ENCODE measurements at places on chromosomes 3 and 15.
A peak's percentile ranks its signal among the peaks of the same experiment; 100 is the strongest.

DNA sequence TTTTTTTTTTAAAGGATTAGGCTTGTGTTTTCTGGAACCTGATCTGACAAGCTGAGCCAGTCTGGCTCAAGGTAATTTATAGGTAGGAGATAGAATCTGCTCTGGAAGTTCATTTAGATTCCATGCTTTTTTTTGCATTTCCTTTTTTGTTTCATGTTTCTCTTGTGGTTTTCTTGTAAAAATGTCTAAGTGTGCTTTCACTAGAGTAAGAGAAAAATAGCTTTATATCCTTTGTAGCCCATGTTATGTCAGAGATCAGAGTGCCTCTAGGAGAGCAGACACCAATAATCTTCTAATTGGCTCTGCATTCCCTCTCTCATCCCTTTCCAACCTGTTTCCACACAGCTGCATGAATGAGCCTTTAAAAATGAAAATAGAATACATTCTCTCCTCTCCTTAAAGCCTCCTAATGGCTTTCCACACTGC lies 389.8 kb upstream of the KCNMB2 start:
- peak; percentile 28 for DNase-seq

- DNase-seq, result no peak
Measured at GRCh38 chr3:101119535-101119934, 126.3 kb upstream of the ABI3BP start.

- no peak for DNase-seq
Measured at GRCh38 chr15:97989299-97989698, 28.8 kb downstream of the ARRDC4 start.

GRCh38 chr15:49060710-49061495 lies 14.7 kb upstream of the SECISBP2L start:
- no peak for DNase-seq

DNA sequence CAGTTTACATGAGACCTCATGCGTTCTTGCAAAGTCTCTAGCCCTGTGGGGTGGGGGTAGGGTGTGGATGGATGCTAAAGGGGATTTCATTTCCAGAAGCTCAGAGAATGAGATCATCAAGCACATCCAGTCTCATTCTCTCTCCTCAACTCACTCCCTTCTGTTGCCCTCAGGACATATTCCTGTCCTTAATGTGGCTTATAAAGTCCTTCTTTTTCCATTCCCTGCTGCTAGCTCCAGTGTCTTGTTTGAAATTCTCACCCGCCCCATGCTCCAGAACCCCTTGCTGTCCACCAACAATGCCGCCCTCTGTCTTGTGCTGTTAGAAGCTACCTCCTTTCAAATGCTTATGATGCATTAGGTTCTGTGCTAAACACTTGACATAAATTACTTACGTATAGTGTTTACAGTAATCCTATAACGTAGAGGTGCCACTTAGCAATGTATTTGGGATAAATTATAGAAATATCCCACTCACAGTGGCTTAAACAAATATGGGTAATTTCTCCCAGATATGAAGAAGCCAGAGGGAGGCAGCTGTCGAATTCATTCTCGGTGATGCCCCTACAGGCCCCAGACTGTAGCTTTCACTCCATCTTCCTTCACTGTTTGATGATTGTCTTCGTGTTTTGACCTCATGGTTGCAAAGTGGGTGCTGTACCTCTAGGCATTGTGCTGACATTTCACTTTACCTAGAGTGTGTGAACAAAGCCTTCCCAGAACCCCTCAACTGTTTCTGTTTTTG lies 273.1 kb upstream of the TBL1XR1 start:
- DNase-seq, result no peak

GRCh38 chr3:178513546-178514380 lies 22.5 kb upstream of the KCNMB2 start:
- no peak for DNase-seq

DNA sequence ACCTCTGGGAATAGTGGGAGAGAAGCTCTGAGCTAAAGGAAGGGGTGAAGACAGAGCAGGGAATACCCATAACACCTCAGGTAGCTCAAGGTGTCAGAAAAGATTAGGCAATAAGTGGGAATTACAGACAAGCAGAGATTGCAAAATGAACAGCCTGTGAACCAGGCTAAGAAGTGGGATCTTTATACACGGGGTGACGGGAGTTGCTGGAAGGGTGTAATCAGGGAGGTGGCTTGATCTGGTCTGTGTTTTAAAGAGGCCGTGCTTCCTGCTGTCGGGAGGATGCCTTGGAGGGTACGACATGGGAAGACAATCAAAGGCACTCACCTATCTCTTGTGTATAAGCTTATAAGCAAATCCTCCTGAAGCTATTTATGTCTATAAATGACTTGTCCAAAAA lies 216.3 kb downstream of the CLSTN2 start:
- no peak for DNase-seq

GRCh38 chr3:18177271-18177670 lies 247.9 kb downstream of the SATB1 start:
- DNase-seq, result no peak

GRCh38 chr3:157097198-157097597 lies 62.7 kb downstream of the CCNL1 start:
- DNase-seq, result no peak

- DNase-seq, result no peak
Measured at GRCh38 chr3:57164217-57164656, 916 bp downstream of the IL17RD start.

DNA sequence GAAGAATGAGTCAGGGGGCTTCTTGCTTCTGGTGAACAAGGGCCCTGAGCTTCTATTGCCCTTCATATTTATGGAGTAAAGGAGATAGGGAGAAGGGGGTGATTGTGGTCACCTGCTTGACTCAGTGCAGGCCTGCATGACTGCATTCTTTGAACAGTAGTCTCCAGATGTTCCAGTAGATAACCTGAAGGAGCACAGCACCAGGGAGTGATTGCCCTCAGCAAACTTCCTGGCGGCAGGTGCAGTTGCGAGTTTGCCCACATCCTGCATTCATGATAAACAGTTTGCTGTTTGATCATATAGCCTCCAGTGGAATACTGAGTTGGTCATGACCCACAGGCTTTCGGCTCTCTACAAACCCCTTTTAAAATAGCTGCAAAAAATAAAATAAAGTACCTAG lies 1632.7 kb downstream of the OTOL1 start:
- no peak for DNase-seq

GRCh38 chr3:5160940-5161858 lies 26.3 kb upstream of the EDEM1 start:
- no peak for DNase-seq

DNA sequence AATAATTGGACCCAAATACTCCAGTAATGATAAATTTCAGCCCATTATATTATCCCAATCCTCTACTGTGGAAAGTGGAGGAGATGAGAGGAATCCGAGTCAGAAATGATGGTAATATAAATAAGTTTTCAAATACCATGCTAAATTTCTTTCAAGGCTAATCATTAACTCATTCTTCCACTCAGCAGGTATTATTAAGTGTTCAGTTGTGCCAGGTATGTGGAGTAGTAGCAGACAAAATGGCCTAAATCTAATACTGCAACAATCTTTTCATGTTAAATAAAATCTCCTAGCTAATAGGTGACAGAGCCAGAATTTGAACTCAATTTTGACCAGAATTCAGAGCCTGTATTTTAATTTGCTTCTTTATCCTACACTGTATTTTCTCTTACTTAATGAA lies 538.6 kb upstream of the ROBO2 start:
- DNase-seq, result no peak

DNA sequence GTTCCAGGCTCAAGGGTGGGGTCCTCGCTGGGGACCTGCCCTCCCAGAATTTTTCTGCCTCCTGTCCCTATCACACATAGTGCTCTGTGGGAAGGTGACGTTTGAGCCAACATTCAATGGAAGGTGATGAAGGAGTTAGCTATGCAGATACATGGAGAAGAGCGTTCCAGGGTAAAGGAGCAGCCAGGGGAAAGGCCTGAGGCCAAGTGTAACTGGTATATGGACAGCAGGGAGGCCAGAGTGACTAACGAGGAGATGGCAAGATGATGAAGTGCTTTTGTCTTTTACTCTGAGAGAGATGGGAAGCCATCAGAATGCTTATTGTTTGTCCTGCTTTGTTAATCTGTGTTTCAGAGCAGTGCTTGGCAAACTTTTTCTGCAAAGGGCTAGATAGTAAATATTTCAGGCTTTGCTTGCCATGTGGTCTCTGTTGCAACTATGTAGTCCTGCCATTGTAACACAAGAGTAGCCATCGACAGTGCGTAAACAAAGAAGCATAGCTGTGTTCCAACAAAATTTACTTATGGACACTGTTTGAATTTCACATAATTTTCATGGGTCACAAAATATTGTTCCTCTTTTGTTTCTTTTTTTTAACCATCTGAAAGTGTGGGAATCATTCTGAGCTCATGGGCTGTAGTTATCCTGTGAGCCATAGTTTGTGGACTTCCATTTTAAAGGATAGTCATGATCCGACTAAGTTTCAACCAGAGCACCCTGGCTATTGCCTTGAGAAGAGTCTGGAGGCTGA lies 25.8 kb upstream of the PIAS1 start:
- DNase-seq, result no peak

GRCh38 chr15:66046751-66047150 lies 177.5 kb downstream of the RAB11A start:
- no peak for DNase-seq

GRCh38 chr3:15102256-15102655 lies 3.3 kb upstream of the RBSN start:
- no peak for DNase-seq

- no peak for DNase-seq
Measured at GRCh38 chr3:188202358-188203138, 48.6 kb downstream of the LPP start.

- DNase-seq, result no peak
Measured at GRCh38 chr3:140553591-140553990, 124.3 kb upstream of the TRIM42 start.

DNA sequence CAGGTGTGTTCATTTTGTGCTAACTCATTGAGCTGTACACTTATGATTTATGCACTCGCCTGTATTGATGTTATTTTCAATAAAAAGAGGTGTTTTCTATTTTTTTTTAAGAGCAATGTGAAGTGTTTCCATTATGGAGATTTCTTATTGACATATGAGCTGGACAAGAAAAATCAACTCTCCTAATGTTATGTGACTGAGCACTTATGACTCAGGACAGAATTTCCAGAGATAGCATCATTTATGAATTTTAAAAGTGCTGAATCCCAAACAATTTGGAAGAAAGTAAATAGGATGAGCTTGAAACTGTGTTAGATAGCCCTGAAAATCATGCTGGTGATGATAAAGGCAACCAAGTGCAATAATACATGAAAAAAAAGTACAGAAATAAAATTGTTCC lies 118.9 kb downstream of the RFTN1 start:
- DNase-seq, result no peak

DNA sequence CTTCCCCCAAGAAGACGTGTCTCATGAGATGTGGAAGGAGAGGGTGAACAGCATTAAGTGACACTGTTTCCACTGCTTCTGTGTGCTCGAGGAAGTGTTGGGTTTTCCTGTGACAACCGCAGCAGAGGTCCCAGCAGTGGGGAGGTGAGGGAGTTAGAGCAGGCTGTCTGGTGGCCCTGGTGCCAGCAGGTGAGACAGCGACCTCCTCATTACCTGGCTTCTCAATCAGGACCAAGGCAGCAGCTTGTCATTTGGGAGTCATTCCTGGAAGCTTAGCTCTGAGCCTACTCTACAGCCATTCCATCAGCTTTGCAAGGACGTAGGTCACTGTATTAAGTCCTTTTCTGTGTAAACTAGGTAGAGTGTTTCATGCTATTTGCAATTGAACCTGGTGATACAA lies 63.3 kb upstream of the RGMA start:
- DNase-seq, result no peak

- DNase-seq, result no peak
Measured at GRCh38 chr3:24004171-24004938, 59.3 kb downstream of the NR1D2 start.

- no peak for DNase-seq
Measured at GRCh38 chr15:74954515-74954914, 2.1 kb downstream of the RPP25 start.

GRCh38 chr3:76107935-76108570 lies 322.7 kb upstream of the ZNF717 start:
- DNase-seq, result no peak

- DNase-seq, result no peak
Measured at GRCh38 chr15:32718227-32718820, 520 bp downstream of the GREM1 start.

GRCh38 chr15:83396101-83396500 lies 51.0 kb upstream of the SH3GL3 start:
- peak; percentile 95 for DNase-seq

- no peak for DNase-seq
Measured at GRCh38 chr3:193701953-193702635, 109.1 kb downstream of the OPA1 start.

DNA sequence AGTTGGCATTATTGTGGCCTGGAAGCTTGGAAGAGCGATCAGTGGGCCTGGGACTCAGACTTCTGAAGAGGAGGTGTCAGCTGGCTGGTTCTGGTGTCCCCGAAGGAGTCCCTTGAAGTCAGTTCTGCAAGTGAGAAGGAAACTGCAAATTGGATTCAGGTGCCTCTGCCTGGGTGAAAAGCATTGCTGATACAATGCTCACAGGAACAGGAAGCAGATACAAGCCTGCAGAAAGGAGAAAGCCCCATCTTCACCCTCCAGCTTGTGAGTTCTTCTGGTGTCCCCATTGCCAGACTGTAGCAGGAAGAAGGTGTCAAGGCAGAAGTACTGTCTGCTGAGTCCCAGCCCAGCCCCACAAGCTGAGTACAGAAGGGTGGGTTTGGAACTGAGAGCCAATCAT lies 271.3 kb downstream of the PLOD2 start:
- DNase-seq, result no peak

DNA sequence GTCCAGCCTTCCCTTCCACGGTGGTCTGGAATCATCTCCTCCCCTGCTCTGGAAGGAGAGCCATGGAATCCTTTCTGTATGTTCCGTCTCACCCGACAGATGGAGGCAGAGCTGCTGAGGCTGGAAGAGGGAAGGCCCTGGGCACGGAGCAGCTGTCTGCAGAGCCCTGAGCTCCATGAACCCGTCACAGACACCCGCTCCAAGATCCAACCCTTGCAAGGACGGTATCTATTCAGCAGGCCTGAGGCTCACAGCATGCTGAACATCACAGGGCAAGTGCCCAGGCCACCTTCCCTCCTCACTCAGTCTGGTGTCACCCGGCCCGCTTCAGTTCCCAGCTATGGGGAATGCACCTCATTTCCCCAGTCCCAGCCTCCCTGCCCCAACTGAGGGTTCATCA lies 103.9 kb downstream of the LRIG1 start:
- DNase-seq, result no peak

- no peak for DNase-seq
Measured at GRCh38 chr15:29569533-29570092, 252.7 kb downstream of the TJP1 start.

- no peak for DNase-seq
Measured at GRCh38 chr15:36933255-36933990, 166.9 kb downstream of the MEIS2 start.

- DNase-seq, result no peak
Measured at GRCh38 chr15:75952525-75952924, 48.8 kb downstream of the FBXO22 start.

- no peak for DNase-seq
Measured at GRCh38 chr3:52247409-52248164, 2.0 kb downstream of the PPM1M start.

GRCh38 chr3:57948781-57949242 lies 59.4 kb upstream of the FLNB start:
- DNase-seq, result no peak
